ENCODE measurements at places on chromosomes 6 and 20. TPM values are rescaled to one million over a fixed set of nuclear protein-coding genes. Genes with fewer than 3 reads are reported as not detected.

The KCNK15 gene
- total RNA-seq = 0.48 TPM

The C20orf204 gene
- 2.5 TPM for total RNA-seq

The CLPSL2 gene
- not detected for total RNA-seq

The TINAG gene
- not detected for total RNA-seq

The MYCT1 gene
- not detected for total RNA-seq

The TBCC gene
- total RNA-seq = 18.3 TPM

The NRSN1 gene
- not detected for total RNA-seq

The C20orf141 gene
- total RNA-seq = not detected

DNA sequence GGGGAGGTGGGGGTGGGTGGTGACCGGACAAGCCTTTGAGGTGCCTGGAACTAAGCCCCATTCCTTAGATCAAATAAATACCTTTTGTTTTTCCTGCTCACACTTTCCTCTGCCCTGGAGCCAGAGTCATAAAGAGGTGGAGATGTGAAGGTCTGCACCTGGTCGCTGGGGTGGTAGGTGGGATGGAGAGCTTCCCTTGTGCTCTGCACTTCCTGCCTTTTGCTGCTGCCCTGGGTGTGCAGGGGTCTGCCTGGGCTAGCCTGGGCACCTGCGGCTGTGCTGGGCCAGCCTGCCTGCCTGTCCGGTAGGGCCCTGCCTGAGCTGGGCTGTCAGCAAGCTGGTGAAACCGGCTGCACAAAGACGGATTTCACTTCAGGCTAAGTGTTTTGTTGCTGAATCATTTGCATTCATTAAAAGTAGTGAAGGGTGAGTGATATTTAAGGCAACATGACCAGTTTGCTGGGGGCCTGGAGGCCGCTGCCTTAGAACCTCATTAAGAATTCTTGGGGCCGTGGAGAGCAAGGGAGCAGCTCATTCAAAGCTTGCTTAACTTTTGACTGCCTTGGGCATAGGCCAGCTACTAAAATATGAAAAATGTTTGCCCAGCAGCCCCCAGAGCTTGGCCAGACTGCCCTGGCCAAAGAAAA lies 20.5 kb downstream of the PTK7 start:
- H3K4me1 ChIP-seq = peaks cover 3% of the 10 kb centered on the region
- DNase-seq = no peak
- no peak overlapping the region for H3K4me3 ChIP-seq
- no peaks in the 10 kb centered on the region for H3K36me3 ChIP-seq

DNA sequence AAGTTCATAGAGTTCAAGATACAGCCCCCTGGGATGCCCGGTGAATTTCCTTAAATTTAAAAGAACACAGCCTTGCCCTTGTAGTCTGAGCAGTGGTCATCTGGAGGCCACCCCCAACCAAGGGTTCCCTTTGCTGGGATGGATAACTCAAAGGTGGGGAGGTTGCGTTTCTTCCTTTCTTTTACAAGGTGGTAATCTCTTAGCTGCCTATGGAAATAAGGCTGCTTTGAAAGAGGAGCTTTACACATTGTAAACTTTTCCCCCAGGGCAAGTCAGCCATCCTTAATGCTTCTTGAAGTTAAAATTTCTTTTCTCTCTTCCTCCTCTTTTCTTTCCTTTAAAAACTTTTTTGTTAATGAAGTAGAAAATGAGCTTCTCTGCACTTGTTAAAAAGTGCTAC lies 71.2 kb upstream of the PRDM1 start:
- H3K27me3 ChIP-seq = peaks cover 11% of the 10 kb centered on the region
- no peaks in the 10 kb centered on the region for H3K36me3 ChIP-seq
- no peak for DNase-seq

DNA sequence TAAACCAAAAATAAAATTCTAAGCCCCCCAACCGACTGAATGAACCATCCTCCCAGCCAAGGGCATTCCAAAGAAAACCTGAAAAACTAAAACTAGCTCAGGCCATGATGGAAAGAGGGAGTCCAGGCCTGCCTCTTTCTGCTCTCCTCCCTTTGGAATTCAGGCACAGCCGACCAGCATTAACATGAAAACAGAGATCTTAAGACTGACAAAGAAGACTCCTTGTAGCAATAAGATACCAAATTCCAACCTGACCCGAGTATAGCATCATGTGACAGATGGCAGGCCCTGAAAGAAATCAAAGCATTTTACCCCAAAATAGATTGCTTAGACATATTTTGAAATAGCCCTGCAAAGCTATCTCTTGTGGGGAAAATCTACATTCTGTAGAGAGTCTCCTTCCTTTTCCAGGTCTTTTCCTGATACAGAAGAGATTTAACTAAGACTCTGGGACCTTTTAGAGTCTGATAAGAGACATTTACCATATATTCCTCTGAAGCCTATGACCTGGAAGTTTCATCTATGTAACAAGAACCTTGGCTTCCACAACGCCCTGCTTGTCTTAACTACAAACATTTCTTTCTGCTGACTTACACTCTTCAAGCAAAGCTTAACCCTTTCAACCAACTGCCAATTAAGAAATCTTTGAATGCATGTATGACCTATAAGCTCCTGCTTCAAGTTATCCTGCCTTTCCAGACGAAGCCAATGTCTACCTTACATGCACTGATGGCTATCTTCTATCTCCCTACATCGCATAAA lies 22.2 kb upstream of the TXLNB start:
- no peak for DNase-seq
- H3K4me1 ChIP-seq = peaks cover 10% of the 10 kb centered on the region
- H3K36me3 ChIP-seq = peaks cover 3% of the 10 kb centered on the region
- no peaks in the 10 kb centered on the region for H3K27me3 ChIP-seq
- H3K4me3 ChIP-seq = no peak overlapping the region

- no peaks in the 10 kb centered on the region for H3K27me3 ChIP-seq
- no peaks in the 10 kb centered on the region for H3K4me1 ChIP-seq
- H3K27ac ChIP-seq = no peak overlapping the region
- no peak overlapping the region for H3K4me3 ChIP-seq
- H3K36me3 ChIP-seq = no peaks in the 10 kb centered on the region
These were observed 104.8 kb downstream of the SOBP start for GRCh38 chr6:107594736-107595135.

- DNase-seq = no peak
- H3K27ac ChIP-seq = no peak within 1 kb of the TSS
- H3K27me3 ChIP-seq = no peaks in the 10 kb centered on the region
- H3K36me3 ChIP-seq = no peaks in the 10 kb centered on the region
- H3K4me3 ChIP-seq = no peak within 1 kb of the TSS
These were observed at the start of gene ALDH8A1 for GRCh38 chr6:134949927-134950326. ALDH8A1 (minus strand) TSS chr6:134950101; CDS start chr6:134950053, 48 bp downstream.

- H3K4me1 ChIP-seq = peaks cover 61% of the 10 kb centered on the region
- peaks cover 2% of the 10 kb centered on the region for H3K36me3 ChIP-seq
- H3K27me3 ChIP-seq = no peaks in the 10 kb centered on the region
- no peak overlapping the region for H3K4me3 ChIP-seq
- DNase-seq = peak; percentile 87
These were observed 38.0 kb downstream of the PIM1 start for GRCh38 chr6:37207903-37208456.

DNA sequence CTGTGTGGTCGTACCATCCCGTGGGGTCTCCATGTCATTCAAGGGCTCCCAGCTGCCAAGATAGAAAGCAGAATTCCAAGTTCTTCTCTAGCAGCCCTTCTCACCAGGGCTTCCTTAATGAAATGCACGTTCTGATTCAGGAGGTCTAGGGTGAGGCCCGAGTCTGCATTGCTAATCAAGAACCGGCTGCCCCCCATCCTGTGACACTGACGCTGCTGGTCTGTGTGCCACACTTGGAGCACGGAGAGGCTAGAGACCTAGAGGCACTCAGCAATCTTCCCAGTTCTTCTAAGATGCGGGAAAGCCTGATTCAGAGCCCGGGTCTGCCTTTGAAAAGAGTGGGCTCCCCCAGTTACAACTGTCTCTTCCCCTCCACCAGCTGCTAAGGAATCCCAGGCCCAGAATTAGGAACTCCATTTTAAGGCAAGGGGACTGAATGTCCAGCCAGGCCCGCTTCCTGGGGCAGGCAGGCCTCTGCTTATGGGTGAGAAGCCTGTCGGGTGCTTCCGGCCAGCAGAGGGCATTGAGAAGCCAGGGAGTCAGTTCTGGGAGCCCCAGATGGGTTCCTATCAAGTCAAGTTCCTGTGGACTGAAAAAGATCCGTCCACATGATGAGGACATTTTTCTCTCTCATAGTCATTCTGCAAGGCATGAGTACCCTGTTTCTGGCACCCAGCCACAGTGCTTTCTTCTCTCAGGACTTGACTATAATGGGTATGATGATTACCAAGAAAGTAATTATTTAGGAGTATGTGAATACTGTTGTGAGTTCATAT lies 69.8 kb upstream of the RIN2 start:
- H3K4me3 ChIP-seq = no peak overlapping the region
- H3K27me3 ChIP-seq = peaks cover 29% of the 10 kb centered on the region
- no peak overlapping the region for H3K27ac ChIP-seq
- H3K36me3 ChIP-seq = no peaks in the 10 kb centered on the region

GRCh38 chr20:32523613-32524213 lies 61.4 kb downstream of the NOL4L start:
- H3K4me1 ChIP-seq = peaks cover 70% of the 10 kb centered on the region
- peaks cover 15% of the 10 kb centered on the region for H3K36me3 ChIP-seq
- H3K27me3 ChIP-seq = no peaks in the 10 kb centered on the region
- DNase-seq = no peak

- no peak overlapping the region for H3K4me3 ChIP-seq
- peaks cover 25% of the 10 kb centered on the region for H3K27me3 ChIP-seq
- no peak overlapping the region for H3K27ac ChIP-seq
- DNase-seq = no peak
These were observed 151.5 kb upstream of the FBXL4 start for GRCh38 chr6:99099243-99099642.

DNA sequence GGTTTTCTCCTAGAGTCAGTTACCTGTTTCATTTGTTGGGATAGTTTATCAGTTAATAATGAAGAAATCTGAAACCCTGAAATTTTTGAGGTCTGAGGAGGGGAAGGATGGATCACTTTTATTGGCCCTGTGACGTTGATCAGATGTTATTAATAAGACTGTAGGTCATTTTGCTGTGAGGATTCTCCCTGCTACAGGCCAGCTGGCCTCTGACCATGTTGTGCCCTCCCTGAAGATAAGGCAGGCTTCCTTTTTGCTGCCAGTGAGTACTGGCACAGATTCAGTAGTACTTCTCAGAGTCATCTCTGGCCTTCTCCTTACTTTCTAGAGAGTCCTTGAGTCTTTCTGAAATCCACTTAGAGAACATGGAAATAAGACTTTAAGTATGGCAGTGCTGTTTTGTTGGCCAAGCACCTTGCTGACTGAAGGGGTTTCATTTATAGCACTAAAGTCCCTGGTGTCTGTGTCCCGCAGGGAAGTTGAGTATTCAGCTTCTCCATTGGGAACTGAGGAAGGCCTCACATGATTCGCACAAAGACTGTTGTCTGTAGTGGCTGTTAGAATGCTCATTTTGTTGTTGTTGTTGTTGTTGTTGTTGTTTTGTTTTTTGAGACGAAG lies 202.6 kb downstream of the DTNBP1 start:
- H3K4me1 ChIP-seq = peaks cover 55% of the 10 kb centered on the region
- peaks cover 32% of the 10 kb centered on the region for H3K36me3 ChIP-seq
- H3K27ac ChIP-seq = no peak overlapping the region
- no peak for DNase-seq
- no peak overlapping the region for H3K4me3 ChIP-seq
- no peaks in the 10 kb centered on the region for H3K27me3 ChIP-seq

Data from activated naive CD8-positive, alpha-beta T cell treated with anti-CD3 and anti-CD28 coated beads for 36 hours (primary cell).